ENCODE measurements at places on chromosomes 7 and 10. TPM values are rescaled to one million over a fixed set of nuclear protein-coding genes. Genes with fewer than 3 reads are reported as not detected.

CDC14C gene
- not detected for total RNA-seq

PNLIPRP3 gene
- total RNA-seq: not detected

CALCR gene
- not detected for total RNA-seq

GPR22 gene
- total RNA-seq: not detected

UCN3 gene
- total RNA-seq: not detected

FBXO24 gene
- total RNA-seq: 0.30 TPM

TMEM236 gene
- not detected for total RNA-seq

HMX2 gene
- not detected for total RNA-seq

DEPP1 gene
- total RNA-seq: 50.4 TPM

CPXM2 gene
- 19.4 TPM for total RNA-seq

MET gene
- 16.9 TPM for total RNA-seq

TBC1D12 gene
- 5.5 TPM for total RNA-seq

WDFY4 gene
- total RNA-seq: not detected

BCAP29 gene
- total RNA-seq: 41.8 TPM

PIK3CG gene
- total RNA-seq: not detected

SPOCK2 gene
- total RNA-seq: 0.12 TPM

NMT2 gene
- 24.2 TPM for total RNA-seq

IKZF5 gene
- 1.1 TPM for total RNA-seq

CHAT gene
- total RNA-seq: not detected

FBXL15 gene
- total RNA-seq: 9.0 TPM

IL2RA gene
- total RNA-seq: not detected

VIM gene
- total RNA-seq: 4,768 TPM

PROSER2 gene
- total RNA-seq: 2.3 TPM

ZNF800 gene
- 4.0 TPM for total RNA-seq

ADARB2 gene
- total RNA-seq: not detected

SCART1 gene
- total RNA-seq: 2.7 TPM

ZNF727 gene
- 0.15 TPM for total RNA-seq

SAMD9 gene
- total RNA-seq: 12.1 TPM

PIP gene
- total RNA-seq: not detected

LIPN gene
- not detected for total RNA-seq

MTERF1 gene
- total RNA-seq: 9.1 TPM

INHBA gene
- total RNA-seq: 14.9 TPM

NPFFR1 gene
- not detected for total RNA-seq

CYP3A4 gene
- not detected for total RNA-seq

PON2 gene
- 44.0 TPM for total RNA-seq

ITGA8 gene
- 1.5 TPM for total RNA-seq

CPA4 gene
- 52.9 TPM for total RNA-seq

TSPAN13 gene
- total RNA-seq: 30.8 TPM

MBLAC1 gene
- total RNA-seq: 1.4 TPM

GNGT1 gene
- not detected for total RNA-seq

ADAM12 gene
- total RNA-seq: 56.4 TPM

C10orf143 gene
- 0.82 TPM for total RNA-seq

LDB3 gene
- 0.08 TPM for total RNA-seq

SLC4A2 gene
- 89.1 TPM for total RNA-seq

LRRC17 gene
- total RNA-seq: 39.7 TPM

LIPJ gene
- total RNA-seq: not detected

LLCFC1 gene
- total RNA-seq: not detected

GDI2 gene
- 423 TPM for total RNA-seq
